ENCODE measurements at places on chromosomes 7 and 10.

DNA sequence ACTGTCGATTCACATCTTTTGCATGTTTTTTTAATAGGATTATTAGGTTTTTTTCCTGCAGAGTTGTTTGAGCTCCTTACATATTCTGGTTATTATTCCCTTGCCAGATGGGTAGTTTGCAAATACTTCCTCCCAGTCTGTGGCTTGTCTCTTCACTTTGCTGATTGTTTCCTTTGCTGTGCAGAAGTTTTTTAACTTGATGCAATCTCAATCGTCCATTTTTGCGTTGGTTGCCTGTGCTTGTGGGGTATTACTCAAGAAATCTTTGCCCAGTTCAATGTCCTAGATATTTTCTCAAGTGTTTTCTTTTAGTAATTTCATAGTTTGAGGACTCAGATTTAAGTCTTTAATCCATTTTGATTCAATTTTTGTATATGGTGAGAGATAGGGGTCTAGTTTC is 95.4 kb downstream of the TBXAS1 start:
- DNase-seq: no peak

GRCh38 chr10:81831060-81831459 is 43.9 kb upstream of the NRG3 start:
- no peak for DNase-seq

- DNase-seq: no peak
Observed at GRCh38 chr7:71687831-71688599, 556.1 kb downstream of the GALNT17 start.

DNA sequence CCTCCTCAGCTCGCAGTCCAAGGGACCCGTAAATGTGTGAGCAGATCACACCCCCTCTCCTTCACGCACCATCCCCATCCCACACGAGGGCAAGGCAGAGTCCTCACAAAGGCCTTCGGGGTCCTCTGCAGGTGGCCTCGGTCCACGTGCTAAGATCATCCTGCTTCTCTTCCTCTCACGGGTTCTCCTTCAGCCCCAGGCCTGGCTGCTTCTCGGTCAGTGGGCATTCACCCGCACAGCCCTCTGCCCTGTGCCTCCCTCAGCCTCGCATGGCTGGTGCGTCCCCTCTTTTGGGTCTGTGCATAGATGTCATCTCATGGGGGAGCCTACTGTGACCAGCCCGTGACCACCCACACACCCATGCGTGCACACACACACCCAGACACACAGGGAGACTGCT is 17.3 kb upstream of the FOXL3 start:
- no peak for DNase-seq

DNA sequence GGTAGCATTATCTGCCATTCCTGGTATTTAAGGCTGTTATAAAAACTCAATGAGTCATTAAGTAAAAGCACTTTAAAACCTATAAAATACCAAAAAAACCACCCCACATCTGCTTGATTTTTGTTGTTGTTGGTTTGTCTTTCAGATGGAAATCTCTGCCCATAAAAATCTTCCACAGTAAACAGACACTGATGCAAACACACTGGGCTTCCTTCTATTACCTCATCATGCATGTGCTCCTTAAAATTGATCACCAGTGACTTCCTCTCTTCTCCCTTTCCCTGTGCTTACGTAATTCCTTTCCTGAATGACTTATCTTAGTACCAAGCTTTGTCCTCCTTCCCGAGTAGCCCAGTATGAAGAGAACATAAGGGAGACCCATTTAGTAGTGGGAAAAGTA is 167.2 kb downstream of the EVX1 start:
- no peak for DNase-seq

DNA sequence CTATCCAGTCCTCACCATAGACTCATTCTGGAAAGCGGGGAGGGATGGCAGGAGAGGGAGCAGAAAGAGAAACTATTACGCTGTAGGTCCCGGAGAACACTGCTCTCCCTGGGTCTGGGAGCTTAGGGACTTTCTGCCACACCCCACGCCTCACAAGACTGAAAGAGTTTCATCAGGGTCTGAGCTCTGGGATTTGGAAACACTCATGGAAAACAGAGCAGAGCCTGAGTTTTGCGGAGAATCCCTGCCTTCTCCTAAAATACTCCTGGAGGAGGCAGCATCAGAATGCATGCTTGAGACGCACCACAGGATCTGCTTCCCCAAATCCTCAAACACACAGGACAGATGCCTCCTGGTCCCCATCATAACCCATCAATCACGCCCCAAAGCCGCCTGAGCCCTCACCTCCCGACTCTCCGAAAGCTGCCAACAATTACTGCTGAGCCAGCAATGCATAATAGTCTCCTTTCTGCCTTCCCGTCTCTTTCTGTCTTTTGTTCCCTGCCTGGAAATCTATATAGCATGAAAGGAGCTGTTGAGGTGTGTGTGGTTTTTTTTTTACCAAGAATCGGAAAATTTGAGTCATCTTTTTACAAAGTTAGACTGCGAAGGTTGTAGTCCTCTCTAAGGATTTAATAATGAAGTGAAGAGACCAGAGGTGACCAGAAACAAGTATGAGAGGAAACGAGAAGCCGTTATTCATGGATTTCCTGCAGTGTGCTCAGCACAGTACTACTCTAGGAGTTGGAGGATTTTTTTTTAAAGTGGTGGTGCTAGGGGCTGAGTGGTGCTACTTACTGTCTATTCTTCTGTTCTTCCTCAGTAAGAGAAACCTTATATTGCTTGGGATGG is 37.7 kb downstream of the ASB13 start:
- no peak for DNase-seq

All from CD4-positive, alpha-beta T cell treated with Interleukin-10 for 1 hour (primary cell).